Eye (tissue), 1 donor: ENCODE measurements at places on chromosomes 6 and 20.

DNA sequence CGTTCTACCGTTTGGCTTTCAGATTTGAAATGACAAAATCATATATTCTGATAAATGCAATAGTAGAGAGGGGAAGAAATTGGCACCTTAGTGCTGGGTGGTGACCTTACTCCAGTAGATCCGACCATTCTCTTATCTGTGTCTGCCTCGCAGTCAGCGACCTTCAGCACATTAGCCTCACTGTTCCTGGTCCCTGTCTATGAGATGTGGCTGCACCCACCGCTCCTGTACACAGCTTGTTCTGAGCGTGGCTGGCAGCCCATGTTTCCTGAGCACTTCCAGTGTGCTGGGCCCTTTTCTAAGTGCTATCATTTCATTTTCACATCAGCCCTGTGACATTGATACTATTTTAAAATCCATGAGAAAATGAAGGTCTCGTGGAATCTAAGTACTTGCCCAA lies 138.1 kb downstream of the TMEM242 start:
- DNase-seq = no peak

DNA sequence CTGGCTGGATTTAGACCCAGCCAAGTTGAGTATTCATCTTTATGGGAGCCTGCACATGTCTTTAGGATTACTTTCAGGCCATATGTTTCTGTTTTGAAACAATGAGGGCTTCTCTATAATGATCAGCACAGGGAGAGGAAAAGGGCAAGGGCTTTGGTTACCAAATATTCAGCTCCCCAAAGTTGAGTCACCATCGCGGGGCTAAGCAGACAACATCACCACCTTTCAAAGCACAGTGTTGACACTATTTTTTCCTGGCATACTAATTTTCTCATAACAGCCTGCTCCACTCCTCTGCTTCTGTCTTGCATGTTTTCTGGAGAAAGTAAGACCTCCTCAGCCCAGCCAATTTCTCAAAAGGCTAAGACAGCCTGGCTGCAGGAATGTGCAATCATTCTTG lies 4.9 kb downstream of the SCML4 start:
- DNase-seq = no peak

GRCh38 chr20:17873410-17874270 lies 95.0 kb downstream of the SNX5 start:
- DNase-seq = peak; percentile 92

GRCh38 chr6:27693766-27694546 lies 218.2 kb downstream of the OR2B2 start:
- DNase-seq = peak; percentile 84

GRCh38 chr6:142285235-142286087 lies 16.3 kb upstream of the ADGRG6 start:
- no peak for DNase-seq

GRCh38 chr20:20292472-20292871 lies 75.4 kb upstream of the INSM1 start:
- DNase-seq = no peak

DNA sequence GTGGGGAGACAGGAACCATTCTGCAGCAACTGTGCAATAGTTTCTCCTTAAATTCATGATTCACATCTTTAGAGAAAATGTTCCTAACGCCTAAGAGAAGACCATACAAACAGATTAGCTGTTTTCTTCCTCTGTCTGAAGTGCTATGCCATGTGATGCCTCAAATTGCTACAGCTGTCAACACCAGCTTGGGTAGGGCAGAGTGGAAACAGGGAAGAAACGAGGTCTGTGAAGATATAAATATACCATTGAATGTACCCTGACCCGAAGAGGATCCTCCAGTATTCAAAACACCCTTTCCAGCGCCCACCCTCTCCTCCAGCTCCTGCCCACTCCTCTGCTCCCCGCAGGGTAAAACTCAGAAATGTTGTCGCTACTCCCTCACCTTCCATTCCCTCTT lies 40.3 kb upstream of the PRND start:
- no peak for DNase-seq

GRCh38 chr6:119079283-119079809 lies 882 bp upstream of the FAM184A start:
- no peak for DNase-seq

GRCh38 chr6:107103082-107103481 lies 12.2 kb downstream of the BEND3 start:
- no peak for DNase-seq

DNA sequence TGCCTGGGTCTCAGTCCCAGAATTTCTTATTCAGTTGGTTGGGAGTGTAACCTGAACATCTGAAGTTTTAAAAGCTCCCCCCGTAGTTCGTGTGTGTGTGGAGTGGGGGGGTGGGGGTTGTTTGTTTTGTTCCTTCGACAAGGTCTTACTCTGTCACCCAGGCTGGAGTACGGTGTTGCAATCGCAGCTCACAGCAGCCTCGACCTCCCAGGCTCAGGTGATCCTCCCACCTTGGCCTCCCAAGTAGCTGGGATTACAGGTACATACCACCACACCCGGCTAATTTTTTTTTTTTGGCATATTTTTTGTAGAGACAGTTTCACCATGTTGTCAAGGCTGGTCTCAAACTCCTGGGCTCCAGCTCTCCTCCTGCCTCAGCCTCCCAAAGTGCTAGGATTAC lies 3.1 kb downstream of the CCM2L start:
- DNase-seq = no peak

GRCh38 chr6:129969064-129969463 lies 49.3 kb upstream of the L3MBTL3 start:
- no peak for DNase-seq

GRCh38 chr6:158222066-158222465 lies 53.9 kb downstream of the GTF2H5 start:
- no peak for DNase-seq

- no peak for DNase-seq
These were observed 5.1 kb downstream of the PRND start for GRCh38 chr20:4726710-4727397.

DNA sequence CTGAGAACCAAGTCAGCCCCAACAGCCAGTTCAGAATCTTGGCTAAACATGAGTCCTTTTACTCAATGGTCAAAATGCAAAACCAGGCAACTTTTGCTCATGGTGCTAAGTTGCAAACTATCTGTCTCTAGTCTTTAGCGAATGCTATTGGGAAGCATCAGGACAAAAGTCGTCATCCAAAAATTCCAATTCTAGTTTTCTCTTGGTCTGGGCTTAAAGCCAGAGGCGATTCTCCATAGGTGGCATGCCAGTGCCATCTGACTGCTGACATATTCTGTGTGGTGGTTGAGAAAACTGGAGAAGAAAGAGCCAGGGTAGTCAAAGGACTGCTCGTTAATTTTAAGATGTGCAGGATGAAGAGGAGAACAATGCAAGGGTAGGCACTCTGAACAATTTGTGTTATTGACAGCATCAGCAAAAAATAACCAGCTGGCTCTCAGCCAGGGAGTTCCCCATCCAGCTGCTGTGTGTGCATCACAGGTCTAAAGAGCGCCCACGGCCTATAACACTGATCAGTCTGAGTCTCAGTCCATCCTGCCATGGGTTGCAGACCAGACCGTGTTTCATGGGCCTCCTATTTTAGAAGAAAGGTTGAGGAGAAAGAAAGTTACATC lies 313.6 kb downstream of the ALDH8A1 start:
- DNase-seq = peak; percentile 26

DNA sequence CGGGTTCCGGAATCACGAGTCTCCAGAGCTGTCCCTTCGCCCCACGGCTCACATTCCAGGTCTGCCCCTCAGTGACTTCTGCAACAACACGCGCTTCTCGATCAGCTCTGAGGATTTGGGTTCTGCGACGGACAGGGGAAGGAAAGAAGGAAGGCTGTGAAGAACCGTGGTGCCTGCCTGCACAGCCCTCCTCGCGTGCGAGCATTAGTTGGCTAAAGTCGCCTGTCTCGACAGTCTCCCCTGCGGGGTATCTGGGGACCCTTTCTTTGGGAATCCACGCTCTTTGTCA lies 23.1 kb downstream of the VPS52 start:
- peak; percentile 82 for DNase-seq

DNA sequence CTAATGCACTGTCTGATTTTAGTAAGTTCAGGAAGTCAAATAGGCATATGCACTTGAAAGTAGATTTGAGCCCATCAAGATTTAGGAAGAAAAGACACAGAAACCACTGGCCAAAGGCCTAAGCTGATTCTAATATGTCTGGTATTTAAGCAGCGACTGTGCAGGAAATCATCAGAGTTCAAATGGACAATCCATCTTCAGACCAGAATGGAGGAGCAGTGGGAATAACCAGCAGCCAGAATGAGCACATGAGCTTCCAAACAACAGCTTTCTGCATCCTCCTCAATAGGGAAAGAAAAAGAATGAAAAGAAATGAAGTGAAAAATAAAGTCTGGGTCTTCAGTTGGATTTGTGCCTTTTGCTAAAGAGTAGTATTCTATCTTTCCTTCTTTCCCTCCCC lies 50.6 kb downstream of the SOD2 start:
- DNase-seq = no peak

- no peak for DNase-seq
These were observed 795 bp downstream of the MMP24OS start for GRCh38 chr20:35277127-35277526.

GRCh38 chr6:33313709-33314514 lies at the start of gene TAPBP:
TSS of gene TAPBP (minus strand) at chr6:33314078. CDS start at chr6:33314041, 37 bp downstream.
- DNase-seq = peak; percentile 80

DNA sequence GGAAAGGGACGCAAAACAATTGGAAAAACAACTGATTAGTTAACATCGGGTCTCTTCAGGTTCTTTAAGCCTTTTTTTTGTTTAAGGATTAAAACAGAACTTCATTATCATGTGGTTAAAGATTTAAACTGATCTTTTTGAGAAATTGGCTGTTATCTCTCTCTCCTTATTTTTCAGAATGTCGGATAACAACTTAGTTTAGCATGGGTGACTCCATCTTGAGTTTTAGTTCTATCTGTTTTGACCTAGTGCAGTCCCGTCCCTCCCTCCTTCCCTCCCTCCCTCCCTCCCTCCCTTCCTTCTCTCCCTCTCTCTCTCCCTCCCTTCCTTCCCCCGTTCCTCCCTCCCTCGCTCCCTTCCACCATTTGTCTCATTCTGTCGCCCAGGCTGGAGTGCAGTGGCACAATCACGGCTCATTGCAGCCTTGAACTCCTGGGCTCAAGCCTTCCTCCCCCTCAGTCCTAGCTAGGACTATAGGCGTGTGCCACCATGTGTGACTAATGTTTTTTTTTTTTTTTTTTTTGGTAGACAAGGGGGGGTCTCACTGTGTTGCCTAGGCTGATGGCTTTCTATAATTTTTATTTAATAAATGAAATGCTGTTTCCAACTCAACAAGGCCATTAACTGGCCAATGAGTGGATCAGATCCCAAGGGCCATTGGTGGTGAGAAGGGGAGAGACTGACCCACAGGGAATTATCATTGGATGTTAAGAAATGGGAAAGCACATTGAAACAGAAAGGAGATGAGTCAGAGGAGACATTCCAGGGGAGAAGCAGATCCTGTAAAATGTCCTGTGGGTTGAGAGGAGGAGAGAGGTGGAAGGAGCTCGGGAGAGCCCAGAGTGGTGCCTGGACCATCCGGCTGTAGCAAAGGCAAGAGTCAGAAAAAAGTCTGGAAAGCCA lies 13.6 kb downstream of the BAK1 start:
- DNase-seq = no peak

DNA sequence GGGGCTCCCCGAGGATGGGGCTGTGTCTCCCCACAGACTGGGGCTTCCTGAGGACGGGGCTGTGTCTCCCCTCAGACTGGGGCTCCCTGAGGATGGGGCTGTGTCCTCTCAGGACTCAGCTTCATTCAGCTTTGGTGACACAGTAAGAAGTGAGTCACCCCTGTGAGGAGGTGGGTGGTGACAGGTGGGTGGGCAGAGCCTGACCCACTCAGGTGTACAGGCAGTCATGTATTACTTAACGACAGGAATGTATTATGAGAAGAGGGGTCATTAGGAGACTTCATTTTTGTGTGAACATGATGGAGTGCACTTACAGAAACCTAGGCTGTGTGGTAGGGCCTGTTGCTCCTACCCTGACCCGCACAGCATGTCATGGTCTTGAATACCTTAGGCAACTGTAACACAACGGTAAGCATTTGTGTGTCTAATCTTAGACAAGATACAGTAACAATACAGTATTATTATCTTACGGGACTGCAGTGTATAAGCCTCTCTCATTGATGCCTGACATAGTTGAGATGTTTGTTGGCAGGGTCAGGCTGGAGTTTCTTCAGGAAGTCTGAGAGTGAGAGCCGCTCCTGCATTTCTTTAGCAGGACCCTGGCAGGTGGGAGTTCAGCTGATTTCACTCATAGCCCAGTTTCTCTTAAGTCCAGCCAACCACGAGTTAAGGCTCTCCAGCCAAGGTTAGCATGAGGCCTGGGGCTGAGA lies 10.9 kb upstream of the PGC start:
- no peak for DNase-seq

DNA sequence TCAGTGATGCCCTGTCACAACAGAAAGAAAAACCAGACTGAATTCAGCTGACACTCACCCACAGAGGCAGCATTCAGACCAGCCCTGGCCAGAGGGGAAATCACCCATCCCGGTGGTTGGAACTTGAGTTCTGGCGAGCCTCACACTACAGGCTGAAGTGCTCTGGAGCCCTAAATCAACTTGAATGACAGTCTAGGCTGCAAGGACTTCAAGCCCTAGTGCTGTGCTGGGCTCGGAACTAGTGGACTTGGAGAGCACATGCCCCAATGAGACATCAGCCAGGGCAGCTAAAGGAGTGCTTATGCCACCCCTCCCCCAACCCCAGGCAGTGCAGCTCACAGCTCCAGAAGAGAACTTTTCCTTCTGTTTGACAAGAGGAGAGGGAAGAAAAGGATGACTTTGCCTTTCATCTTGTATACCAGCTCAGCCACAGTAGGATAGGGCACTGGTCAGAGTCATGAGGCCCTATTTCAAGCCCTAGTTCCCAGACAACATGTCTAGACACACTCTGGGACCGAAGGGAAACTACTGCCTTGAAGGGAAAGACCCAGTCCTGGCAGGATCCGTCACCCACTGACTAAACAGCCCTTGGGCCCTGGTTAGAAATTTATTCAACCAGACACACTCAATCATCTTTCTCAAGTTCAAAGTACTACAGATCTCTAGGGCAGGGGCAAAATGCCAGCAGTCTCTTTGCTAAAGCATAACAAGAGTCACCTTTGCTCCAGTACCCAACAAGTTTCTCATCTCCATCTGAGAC lies 43.2 kb upstream of the PNRC1 start:
- no peak for DNase-seq

DNA sequence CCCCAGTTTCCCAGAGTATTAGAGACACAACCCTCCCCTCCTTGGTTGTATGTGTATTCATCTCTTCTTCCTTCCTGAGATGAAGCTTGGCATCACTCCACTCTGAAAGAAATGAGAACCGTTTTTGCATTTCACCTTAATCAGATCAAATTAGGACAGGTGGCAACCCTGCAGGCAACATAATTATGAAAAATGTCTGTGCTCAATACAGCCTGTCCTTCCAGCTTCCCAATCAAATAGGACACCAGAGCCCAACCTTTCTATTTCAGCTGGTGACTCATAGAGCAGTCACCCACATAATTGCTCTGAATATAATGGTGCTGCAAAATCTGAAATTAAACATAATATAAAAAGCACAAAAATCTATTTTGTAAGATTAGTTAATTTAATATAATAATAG lies 310.2 kb upstream of the AGPAT4 start:
- no peak for DNase-seq

GRCh38 chr6:119830494-119831295 lies 481.1 kb upstream of the MAN1A1 start:
- no peak for DNase-seq

GRCh38 chr20:39822667-39823066 lies 860.5 kb downstream of the DHX35 start:
- no peak for DNase-seq

- DNase-seq = no peak
These were observed 48.0 kb downstream of the MCHR2 start for GRCh38 chr6:99946005-99946404.

- DNase-seq = peak; percentile 59
These were observed 132.7 kb upstream of the EYA4 start for GRCh38 chr6:133108419-133108818.
